ENCODE measurements at places on chromosomes 7 and 10.

DNA sequence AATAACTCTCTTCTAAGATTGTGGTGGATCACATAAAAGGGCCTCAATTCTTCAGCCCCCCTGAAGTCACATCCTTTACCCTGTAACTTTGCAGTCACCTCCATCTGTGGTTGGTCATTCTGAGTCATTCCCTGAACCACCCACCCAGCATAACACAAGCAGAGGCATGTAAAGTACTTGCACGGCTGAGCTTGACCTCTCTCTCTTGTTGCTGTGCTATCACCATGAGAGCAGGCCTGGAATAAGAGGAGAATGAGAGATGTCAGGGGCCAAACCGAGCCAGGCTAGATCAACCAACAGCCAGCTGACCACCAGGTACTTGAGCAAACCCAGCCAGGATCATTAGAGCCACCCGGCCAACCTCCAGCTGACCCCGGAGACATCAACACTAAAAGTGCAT, 13.5 kb upstream of the STK17A start:
- DNase-seq = no peak

DNA sequence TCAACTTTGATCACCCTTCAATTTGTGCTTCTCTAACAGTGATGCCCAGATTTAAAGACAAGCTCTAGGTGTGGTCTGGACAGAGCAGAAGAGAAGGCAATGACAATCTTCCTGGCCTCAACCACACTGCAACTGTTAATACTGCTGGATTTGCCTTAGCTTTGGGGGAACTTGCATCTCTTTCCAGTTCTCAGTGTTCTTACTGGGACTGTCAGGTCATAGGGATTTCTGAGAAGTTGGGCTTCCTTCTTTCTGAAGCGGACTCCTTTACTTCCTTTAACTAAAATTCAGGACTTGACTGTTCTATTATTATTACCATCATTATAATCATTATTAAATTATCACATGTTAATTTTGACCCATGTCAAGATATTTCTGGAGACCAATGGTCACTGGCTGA, 80.8 kb downstream of the OSBPL3 start:
- no peak for DNase-seq

GRCh38 chr7:23205909-23206767, 24.3 kb downstream of the NUP42 start:
- DNase-seq = no peak

- DNase-seq = no peak
Measured at GRCh38 chr10:24209432-24209771, 464 bp downstream of the KIAA1217 start.

- DNase-seq = no peak
Measured at GRCh38 chr10:12633776-12634620, 284.7 kb downstream of the CAMK1D start.

Measured in NCI-H2107 (cell line).